ENCODE measurements at places on chromosomes 11 and 22. TPM values are rescaled to one million over a fixed set of nuclear protein-coding genes. Genes with fewer than 3 reads are reported as not detected.

DNA sequence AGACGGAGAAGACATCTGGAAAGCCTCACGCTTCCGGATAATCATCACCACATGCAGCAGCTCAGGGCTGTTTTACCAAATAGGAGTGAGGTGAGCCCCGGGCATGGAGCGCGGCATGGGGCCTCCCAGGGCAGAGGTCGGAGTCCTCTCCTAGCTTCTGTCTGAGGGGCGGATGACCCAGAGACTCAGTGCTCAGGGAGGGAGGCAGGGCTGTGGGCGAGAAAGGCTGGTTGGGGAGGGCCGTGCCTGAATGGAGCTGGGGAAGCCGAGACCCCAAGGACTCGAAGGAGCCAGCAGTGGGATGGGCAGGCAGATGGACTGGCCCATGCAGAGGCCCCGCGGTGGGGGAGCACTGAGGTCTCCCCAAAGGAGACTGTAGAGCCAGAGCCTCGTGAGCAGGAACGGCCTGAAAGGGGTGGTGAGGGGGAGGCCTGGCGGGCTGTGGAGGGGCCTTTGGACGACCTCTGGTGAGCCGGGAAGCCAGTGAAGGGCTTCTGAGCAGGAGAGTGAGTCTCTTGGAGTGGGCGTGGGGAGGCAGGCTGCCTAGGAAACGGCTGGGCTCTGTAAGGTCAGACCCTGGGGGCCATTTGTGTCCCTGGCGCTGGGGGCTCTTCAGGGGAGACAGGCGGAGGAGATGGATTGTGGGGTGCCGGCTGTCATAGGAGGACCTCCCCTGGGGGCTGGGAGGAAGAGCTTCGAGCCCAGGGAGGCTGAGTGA is 24.7 kb upstream of the PANX2 start:
- DNase-seq, result no peak

DNA sequence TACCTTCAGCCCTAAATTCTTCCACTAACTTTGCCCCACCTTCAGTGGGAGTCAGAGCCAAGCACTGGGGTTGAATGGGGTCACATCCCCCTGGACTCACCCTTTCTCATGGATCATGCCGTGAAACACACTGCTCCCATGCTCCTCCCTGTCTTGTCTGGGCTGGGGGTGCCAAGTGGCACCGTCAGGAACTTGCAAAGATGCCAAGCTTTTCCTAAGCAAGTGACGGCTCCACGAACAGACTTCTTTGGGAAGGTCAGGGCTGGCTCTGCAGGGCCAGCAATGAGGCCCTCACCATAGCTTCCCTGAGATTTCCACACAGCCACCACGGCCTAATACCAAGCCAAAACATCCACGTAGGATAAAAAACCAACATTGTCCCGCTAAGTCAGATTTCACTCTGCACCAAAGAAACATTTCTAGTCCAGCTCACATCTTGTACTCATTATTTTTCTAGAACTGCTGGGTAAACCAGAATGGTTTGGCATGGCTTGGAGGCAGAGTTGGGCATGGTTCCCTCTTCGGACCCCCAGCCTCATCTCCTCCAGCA is 76.5 kb downstream of the NAT10 start:
- no peak for DNase-seq

DNA sequence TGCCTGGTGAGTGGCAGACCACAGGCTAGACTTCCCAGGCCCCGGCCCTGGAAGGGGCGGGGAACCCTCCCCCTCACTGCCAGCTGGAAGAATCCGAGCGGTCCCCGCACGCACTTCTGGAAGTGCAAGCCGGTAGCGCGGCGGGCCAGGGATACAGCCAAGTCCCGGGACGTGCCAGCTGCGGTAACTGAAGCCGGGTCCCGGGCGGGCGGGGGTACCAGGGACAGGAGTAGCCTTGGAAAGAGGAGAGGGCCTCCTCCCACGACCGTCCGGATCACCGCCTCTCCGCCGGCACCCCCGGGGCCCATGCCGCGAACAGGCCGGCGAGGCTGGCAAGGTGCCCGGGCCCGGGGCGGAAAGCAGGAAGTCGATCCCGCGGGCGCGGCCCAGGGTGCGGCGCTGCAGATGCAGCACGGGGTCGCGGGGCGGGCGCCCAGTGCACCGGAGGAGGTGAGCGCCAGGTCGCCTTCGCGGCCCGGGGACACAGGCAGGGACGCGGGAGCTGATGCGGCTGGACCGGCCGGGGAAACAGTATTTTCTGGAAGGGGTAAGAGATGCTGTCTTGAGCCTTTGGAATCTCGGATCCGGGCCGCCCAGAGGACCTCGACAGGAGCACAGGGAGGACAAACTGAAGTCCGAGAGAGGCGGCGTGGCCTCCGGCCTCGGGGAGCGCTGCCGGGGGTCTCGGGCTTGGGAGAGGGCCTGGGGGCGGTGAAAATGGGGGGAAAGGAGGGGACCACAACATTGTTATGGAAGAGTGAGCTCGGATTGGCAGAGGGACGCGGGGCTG is 783 bp upstream of the SLC35C1 start:
- DNase-seq, result no peak

DNA sequence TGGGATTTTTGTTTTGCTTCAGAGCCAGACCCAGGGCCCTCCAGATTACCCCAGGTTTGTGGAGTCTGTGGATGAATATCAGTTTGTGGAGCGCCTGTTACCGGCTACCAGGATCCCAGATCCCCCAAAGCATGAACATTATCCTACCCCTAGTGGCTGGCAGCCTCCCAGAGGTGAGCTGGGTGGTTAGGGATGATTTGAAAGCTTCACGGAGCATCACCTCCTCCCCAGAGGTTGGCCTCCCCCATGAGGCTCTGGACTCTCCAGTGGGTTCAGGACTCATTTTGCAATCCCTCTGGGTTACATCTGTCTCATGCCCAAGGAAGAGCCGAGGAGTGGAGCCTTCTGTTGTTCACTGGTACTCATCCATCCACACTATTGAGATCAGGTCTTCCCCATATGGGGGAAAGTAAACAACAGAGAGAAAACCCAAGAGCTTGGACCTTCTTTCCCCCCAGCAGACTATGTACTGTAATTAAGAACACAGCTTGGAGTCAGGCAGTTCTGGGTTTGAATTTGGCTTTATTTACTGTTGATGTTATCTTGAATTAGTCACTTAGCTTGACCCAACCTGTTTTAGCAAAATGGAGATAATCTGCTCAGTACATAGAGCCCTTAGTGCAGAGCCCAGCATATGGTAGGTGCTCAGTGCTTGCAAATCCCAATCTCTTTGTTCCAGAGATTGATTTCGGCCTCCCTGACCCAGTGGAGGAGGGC is 2.5 kb downstream of the MRPL49 start:
- DNase-seq, result no peak

- DNase-seq, result no peak
Observed at GRCh38 chr11:64675450-64676260, 47.3 kb downstream of the NRXN2 start.

DNA sequence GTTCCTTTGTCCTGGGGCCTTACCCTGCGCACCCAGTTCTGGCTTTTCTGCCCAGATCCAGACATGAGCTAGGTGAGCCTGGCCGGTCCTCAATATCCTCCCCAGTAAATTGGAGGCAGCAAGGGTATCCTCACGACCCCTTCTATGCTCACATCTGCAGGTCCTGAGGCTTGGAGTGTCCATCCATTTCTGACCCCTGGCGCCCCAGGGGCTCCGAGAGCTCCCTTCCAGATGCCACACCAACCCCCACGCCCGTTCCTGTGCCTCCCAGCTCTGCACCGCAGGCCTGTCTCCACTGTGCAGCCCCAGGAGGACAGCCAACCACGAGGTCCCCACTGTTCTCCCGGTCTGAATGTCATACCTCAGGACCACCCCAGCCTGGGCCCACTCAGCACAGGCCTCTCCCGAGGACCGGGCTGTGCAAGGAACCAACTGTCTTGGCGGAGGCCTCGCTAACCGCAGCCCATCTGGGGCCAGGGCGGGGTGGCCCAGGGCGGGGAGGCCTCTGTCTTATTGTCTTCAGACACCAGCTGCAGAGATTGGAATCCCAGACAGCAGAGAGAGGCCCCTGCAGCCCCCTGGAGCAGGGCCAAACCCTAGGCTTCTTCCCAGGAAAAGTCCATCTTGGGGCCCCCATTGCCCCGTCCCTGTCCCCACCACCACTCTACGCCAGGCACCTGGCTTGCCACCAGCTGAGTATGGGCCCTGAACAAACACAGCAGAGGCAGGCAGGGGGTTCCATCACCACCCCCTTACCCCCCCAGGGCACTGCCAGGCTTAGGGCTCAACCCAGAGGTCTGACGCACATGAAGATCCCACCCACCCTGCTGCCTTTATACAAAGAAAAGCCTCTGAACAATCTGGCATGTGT is 39.3 kb downstream of the ALX4 start:
- no peak for DNase-seq

GRCh38 chr22:35288116-35288515 is 11.6 kb upstream of the TOM1 start:
- no peak for DNase-seq

DNA sequence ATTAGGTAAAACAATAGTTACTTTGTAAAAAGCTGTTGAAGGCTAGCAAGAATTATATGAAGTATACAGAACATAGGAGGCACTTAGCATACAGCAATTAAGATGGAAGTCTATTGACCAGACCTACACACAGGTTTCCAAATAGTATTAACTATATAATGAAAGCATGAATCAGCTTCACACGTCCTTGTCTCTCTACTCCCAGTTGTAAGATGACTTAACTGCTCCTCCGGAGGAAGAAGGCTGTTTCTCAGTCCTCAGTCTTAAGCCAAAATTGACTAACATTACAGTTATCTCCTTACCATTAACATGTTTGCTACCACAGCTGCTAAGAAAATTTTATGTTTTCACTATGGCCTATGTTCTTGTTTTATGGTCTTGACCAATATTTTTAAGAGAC is 24.7 kb downstream of the SIK3 start:
- DNase-seq, result no peak

GRCh38 chr22:46124383-46125144 is 25.8 kb upstream of the PPARA start:
- DNase-seq, result no peak

GRCh38 chr11:118045191-118045590 is 31.7 kb upstream of the TMPRSS4 start:
- DNase-seq, result no peak

DNA sequence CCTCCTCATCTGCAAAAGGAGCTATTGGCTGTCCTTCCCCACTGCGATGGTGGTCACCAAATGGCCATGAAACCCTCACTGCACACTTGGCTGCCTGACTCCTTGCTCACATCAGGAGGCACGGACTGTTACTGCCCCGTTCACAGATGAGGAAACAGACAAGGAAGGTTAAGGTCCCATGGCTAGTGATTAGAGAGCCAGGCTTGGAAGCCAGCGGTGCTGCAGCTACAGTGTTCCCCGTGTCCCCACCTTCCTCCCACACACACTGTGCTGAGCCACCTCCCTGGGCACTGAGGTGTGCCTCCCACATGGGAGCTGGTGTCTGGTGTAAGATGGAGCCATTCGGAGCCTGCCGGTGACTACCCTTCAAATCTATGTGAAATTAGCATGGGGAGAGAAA is 2.6 kb downstream of the ARHGAP8 start:
- DNase-seq, result no peak

The HYOU1 gene
- 156 TPM for total RNA-seq

The DESI1 gene
- total RNA-seq, result 51.7 TPM

The SYCE3 gene
- not detected for total RNA-seq

The MGAT3 gene
- total RNA-seq, result 38.5 TPM

The DRD2 gene
- total RNA-seq, result not detected

The TPBGL gene
- total RNA-seq, result not detected

Data from GM12878 (cell line).